ENCODE measurements at places on chromosomes 3 and 15. TPM values are rescaled to one million over a fixed set of nuclear protein-coding genes. Genes with fewer than 3 reads are reported as not detected.
A peak's percentile ranks its signal among the peaks of the same experiment; 100 is the strongest.

DNA sequence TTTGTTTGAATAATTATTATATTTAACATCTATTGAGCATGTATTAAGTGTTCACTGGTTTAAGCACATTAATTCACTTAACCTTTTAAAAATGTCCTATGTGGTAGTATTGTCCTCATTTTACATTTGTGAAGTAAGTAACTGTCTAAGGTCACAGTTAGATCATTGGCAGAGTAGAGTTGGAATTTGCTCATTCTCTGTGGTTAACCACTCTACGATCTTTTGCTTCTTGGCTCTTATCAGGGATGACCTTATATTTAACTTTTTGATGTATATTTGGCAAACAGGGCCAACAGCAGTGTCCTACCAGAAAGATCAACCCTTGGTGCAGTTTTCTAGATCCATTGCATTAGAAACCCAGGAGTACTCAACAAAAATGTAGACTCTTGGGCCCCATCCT, 34.0 kb downstream of the PXK start:
- no peak for DNase-seq

GRCh38 chr3:172201870-172202236, 162.5 kb downstream of the FNDC3B start:
- DNase-seq, result no peak

GRCh38 chr3:121735047-121735696, 14.4 kb downstream of the GOLGB1 start:
- no peak for DNase-seq

GRCh38 chr3:126287536-126288241, 69.5 kb downstream of the KLF15 start:
- DNase-seq, result no peak

DNA sequence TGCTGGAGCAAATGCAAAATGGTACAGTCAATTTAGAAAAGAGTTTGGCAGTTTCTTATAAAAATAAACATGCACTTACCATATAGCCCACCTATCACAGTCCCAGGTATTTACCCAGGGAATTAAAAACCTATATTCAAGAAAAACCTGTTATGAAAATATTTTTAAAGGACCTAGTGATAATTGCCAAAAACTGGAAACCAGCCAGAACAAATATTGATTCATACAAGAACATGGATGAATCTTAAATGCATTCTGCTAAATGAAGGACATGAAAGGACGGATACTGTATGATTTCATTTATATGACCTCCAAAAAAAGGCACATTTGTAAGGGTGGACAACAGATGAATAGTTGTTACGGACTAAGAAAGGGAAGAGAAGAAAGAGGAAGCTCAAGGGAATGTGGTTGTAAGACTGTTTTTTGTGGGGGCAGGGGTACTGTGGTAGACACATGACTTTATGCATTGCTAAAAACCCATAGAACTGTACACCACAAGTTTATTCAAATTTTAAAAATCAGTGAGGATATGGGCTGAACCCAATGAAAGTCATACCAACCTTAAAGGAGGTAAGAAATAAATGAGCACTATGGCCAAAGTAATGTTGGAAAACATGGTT, 61.0 kb downstream of the ZBBX start:
- no peak for DNase-seq

DNA sequence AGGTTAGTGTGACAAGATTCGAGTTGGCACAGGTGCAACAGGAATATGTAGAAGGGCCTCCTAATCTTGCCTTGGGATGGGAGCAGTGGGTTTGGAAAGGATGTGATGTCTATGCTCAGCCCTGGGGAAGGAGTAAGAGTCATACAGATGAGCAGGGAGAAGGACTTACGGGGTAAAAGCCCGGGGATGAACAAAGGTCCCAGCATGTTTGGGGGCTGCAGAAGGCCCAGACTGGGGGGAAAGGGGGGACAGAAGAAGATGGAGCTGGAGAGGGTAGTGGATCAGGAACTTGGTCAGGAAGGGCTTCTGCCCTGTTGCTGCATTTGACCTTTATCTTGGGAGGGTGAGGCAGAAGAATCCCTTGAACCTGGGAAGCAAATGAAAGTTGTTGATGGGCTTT, 240.1 kb upstream of the ST8SIA2 start:
- no peak for DNase-seq

- no peak for DNase-seq
Observed at GRCh38 chr3:34066328-34066727, 267.9 kb downstream of the PDCD6IP start.

- DNase-seq, result no peak
Observed at GRCh38 chr3:181683563-181683962, 28.2 kb upstream of the SOX2 start.

DNA sequence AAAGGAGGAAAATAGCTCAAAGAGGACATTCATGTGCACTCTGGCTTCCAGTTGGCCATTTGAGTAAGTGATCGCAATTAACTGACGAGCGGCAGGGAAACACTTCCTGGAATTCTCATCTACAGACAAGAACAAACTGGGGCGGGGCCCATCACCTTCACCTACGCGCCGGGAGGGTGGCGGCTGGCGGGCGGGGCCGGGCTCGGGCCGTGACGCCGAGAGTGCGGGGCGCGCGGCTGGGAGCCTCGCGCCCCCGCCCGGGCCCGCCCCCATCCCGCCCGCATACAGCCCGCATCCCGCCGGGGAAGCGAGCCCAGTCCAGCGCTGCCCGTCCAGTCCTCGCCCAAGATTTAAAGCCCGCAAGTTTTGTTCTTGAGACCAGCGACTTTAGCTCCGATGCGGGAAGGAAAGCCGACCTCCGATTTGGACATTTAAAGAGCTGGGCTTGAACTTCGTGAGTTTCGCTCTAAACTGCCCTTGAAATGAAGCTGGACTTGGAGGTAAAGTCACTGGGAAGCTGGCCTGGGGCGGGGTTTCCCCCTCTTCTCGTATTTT, at the start of gene B3GNT5:
B3GNT5 (plus strand) TSS at position 281 of the 555 bp plus-strand sequence. CDS start 16,546 bp downstream, outside the sequence.
- DNase-seq, result no peak

DNA sequence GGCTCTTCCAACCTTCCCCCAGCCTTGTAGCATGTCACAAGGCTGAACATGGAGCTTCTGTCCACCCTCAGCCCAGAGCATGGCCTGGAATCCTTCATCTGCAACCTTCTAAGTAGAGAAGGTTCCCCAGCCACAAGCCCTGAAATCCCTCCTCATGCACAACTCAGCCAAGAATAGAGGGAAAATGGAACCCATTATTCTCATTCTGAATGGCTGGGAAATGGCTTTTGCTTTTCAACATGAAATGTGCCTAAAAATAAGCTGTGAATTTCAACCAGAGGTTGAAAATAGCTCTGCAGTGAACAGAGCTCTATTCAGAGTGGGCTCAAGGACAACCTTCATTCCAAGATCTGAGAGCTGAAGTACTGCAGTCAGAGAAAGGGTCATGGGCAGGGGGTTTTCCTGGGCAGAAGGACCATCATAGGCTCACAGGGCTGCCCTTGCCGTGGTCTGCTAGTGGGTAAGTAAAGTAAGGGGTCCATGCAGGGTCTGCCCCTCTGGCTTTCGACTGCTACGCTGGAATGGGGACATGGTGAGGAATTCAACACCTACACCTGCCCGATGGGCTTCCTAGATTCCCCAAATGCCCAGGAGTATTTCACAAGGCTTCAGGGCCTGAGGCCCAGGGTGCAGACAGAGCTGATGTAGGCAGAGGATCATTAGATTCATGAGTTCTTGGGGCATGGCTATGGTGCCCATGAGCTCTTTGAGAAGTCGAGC, 35.9 kb downstream of the POC1A start:
- DNase-seq, result no peak

GRCh38 chr15:44075535-44075934, 119.5 kb downstream of the FRMD5 start:
- DNase-seq, result no peak

- DNase-seq, result no peak
Observed at GRCh38 chr3:129974833-129975704, 549 bp downstream of the TRH start.

GRCh38 chr3:119559441-119559963, at the start of gene CD80:
TSS of gene CD80 (minus strand) at chr3:119559614. CDS start at chr3:119557728, 1,886 bp downstream.
- peak; percentile 30 for DNase-seq

- no peak for DNase-seq
Observed at GRCh38 chr3:54625805-54626787, 301.8 kb downstream of the LRTM1 start.

DNA sequence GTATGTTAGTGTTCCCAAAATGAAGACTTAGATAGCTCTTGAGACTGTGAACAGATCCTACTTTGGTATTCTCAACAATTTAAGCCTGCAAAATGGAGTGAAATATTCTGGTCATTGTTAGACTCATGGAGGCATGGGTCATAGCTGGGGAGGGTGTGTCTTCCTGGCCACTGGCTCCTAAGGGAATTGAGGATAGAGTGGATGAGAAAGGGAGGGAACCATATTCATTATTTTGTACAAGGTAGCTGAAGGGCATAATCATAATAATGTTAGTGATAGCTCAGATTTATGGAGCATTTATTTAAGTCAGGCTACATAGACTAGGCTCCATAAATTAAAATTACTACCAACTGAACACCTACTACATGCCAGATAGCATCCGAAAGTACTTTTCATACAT, 253.6 kb downstream of the NR1D2 start:
- DNase-seq, result no peak

DNA sequence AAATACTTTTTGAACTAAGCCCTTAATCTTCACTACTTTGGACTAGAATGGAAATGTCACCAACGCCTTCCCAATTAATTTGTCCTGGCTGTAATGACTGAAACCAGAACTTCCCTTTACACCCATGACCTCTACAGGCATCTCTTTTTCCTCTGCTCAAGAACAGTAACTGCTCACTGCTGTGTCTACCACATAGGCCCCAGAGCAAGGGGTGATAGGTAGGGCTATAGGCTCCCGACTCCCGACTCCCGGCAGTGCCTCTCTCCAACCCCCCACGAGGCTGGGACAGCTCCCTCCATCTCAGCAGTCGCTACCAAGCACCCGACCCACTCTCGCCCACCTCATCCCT, 384 bp upstream of the LEKR1 start:
- DNase-seq, result no peak

DNA sequence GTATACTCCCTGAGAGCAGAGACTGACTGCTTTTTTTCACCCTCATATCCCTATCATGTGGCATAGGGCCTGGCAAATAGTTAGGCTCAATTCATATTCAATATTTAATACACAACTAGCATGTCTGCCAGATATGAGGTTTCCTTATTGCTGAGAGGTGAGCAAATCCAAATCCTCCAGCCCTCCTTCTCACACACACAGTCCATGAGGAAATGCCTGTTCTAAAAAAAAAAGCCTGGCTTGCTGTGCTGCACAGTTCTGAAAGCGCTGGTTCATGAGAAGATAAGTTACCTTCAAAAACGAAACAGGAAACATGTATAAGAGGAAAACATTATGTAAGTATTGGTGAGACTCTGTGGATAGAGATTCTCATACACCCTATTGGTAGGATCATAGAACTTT, 15.5 kb upstream of the ACAP2 start:
- no peak for DNase-seq

DNA sequence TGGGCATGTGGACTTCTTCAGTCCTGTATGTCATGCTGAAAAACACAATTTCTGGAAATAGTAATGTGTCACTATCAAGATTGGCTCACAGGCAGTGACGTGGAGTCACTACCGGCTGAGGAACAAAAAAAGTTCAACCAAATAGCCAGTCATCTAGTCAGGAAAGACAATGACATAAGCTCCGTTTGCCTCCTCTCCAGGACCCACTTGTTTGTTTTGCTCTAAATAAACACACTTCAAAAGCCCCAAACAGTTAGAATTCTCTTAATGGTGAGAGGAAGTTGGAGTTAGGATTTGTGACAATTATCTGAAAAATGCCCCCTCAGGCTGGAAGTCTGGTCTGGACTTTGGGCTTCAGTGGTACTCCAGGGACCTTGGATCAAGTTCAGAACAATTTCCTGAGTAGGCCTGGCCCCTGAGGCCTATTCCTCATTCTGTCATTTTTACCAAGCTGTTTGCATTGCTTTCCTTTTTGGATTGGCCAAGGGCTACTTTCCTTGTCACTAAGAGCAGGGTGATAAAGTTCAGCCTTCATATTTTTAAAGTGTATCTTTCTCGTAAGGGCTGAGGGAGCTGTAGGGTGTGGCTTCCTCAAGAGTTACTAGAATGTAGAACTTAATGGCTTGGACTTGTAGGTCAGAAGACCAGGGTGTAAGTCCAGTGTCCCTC, 98.9 kb downstream of the EOMES start:
- no peak for DNase-seq

- no peak for DNase-seq
Observed at GRCh38 chr3:124260206-124260915, 268.4 kb upstream of the ROPN1 start.

- no peak for DNase-seq
Observed at GRCh38 chr15:77473328-77473727, 52.6 kb downstream of the HMG20A start.

- DNase-seq, result no peak
Observed at GRCh38 chr3:8764528-8764927, 4.9 kb downstream of the OXTR start.

DNA sequence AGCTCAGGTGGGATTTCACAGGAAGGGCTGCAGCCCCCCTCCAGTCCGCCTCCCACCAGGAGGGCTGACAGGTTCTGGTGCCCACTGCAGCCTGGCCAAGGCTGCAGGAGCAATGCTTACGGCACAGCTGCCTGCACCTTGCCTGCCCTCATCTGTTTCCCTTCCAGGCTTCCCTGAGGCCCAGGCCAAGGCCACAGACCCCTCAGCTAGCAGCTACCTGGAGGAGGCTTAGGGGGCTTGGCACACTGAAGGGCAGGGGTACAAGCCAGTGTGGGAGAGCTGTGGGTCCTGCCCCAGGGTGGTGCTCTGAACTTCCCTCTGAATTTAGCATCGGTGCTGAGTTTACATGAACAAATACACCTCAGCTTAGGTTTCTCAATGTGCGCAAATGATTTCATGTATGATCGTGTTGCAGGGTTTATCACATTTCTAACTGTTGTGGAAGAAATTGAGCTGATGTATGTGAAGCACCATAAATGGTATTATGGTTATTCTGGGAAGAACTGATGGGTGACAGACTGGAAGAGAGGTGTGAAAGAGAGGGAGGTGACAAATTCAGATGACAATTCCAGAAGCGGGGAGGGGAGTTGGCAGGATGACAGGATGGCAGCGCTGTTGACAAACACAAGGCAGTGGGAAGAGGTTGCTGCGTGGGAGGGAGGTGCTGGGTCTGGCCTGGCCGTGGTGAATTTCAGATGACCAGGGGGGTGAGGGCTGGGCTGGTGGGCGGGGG, 6.1 kb downstream of the RHCG start:
- DNase-seq, result no peak

DNA sequence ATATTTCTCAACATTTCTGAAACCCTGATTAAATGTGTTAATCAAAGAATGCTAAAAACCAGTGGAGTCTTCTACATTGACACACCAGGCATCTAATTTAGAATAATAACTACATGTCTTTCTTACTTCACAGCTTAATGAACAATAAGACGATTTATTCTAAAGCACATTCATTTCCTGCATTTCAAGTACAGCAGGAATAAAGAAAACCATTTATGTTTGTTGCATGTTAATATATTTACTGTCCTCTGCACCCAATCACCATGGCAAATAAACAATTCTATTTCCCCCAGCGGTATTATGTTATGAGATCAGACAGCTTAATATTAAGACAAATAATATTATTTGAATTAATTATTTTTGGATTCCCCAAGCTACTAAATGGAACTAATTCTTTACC, 1336.3 kb upstream of the CADM2 start:
- DNase-seq, result no peak

Gene CCDC54
- not detected for total RNA-seq

Gene KCNAB1
- total RNA-seq, result 6.6 TPM

Gene ZNF860
- 3.6 TPM for total RNA-seq

Gene TUSC7
- not detected for total RNA-seq

Gene OXTR
- 9.0 TPM for total RNA-seq

Gene SPINK8
- not detected for total RNA-seq

Gene CHRNB4
- 0.09 TPM for total RNA-seq

Gene ZNF385D
- total RNA-seq, result 0.82 TPM

Gene FANCD2
- 12.4 TPM for total RNA-seq

Gene SKOR1
- 0.76 TPM for total RNA-seq

Gene EPHB3
- 14.7 TPM for total RNA-seq

Gene DUOXA2
- total RNA-seq, result 20.6 TPM

Gene NEIL1
- 12.6 TPM for total RNA-seq

Measured in esophagus squamous epithelium (tissue), 5 donors.